Amniotic epithelial cell (primary cell): ENCODE measurements at places on chromosomes 13 and 19.

- no peak for DNase-seq
Observed at GRCh38 chr19:29527500-29528328, 1.9 kb downstream of the VSTM2B start.

GRCh38 chr13:49218493-49219051 is 1.6 kb upstream of the MLNR start:
- DNase-seq, result peak; percentile 25

GRCh38 chr19:8204961-8205360 is 4.2 kb upstream of the CERS4 start:
- no peak for DNase-seq

DNA sequence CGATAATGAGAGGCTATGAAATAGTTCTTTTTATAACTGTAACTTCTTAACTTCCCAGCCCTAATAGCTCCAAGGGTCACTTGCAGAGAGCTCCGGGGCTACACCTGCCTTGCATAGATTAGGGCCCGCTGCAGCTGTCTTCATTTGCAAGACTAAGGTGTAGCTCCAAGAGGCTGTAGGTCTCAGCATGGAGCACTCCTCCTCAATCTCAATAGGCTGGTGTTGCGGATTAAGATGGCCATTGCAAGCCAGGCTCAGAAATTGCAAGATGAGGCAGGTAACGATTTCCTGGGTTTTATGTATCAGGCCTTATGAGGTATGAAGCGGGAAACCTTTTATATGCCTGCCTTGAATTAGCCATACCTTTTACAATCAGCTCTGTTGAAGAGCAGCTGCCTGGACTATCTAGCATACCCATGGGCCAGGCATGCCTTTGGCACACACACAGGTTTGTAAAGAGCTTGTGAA is 185.7 kb downstream of the TM9SF2 start:
- DNase-seq, result no peak

- no peak for DNase-seq
Observed at GRCh38 chr19:45323671-45324081, 1.0 kb upstream of the CKM start.

DNA sequence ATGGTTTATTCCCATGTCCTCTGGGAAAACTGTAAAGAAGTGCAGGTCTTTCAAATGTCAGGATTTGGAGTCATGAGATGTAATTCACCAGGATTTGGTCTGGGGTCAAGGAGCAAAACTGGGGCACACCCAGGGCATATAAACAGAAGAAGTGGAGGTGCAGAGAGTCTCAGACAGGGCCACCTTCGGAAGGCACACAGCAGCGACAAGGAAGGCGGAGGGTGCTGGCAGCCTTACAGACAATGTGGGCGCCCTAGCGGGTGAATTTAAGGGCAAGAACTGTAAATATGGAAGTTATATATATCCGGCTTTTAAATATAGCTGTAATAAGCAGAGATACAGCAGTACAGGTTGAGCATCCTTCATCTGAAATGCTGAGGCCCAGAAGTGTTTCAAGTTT is 31.2 kb downstream of the DHRS12 start:
- DNase-seq, result no peak

DNA sequence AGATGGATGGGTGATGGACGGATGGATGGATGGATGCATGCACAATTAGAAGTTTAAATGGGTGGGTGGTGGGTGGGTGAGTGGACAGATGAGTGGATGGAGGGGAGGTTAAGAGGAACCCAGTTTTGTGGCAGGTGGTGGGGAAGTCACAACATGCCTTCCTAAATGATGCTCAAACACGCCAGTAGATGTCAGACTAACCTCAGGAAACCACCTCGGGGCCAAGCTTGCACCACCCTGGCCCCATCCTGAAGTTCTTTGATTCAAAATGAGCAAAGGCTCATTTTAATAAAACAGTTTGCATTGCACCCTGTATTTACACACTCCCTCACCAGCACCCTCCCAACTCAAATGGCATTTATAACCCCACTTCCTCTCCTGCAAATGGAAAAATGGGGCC is 91.4 kb upstream of the CACNA1A start:
- DNase-seq, result peak; percentile 55

DNA sequence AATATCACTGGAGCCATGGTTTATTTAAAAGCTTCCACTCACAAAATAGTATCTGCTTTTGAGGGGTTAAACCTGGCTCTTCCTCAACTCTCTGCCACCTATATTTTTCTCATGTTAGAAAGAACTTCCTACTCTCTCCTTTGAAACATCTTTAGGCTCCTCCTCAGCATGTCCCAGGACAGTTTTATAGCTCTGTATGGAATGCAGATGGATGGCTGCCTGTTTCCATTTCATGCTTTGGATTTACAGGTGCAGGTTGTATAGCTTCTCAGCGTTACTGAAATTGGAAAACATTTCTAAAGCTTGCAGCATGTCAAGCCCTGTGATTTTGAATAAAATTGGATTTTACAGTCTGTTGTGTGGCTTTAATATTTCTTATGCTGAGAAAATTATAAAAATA is 314.0 kb downstream of the NDFIP2 start:
- no peak for DNase-seq

DNA sequence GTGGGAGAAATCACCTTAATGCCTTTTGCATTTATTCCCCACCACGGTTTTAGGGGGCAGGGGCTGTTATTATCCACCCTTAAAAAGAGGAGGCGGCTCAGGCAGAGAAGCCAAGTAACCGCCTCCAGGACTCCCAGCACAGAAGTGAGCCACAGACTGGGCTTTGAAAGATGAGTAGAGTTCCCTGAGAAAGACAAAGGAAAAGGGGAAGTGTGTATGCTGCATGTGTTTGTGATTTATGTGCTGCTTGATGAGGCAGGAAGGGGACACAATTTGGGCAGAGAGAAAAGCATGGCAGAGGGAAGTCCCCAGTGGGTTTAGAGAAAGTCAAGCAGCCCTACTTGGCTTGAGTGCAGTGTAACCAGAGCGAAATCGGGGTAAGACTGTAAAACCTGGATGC is 85.0 kb downstream of the DOCK9 start:
- DNase-seq, result no peak

- no peak for DNase-seq
Observed at GRCh38 chr13:51608857-51609406, 24.7 kb downstream of the WDFY2 start.
